ENCODE measurements at places on chromosomes 1 and 21.
A peak's percentile ranks its signal among the peaks of the same experiment; 100 is the strongest.

DNA sequence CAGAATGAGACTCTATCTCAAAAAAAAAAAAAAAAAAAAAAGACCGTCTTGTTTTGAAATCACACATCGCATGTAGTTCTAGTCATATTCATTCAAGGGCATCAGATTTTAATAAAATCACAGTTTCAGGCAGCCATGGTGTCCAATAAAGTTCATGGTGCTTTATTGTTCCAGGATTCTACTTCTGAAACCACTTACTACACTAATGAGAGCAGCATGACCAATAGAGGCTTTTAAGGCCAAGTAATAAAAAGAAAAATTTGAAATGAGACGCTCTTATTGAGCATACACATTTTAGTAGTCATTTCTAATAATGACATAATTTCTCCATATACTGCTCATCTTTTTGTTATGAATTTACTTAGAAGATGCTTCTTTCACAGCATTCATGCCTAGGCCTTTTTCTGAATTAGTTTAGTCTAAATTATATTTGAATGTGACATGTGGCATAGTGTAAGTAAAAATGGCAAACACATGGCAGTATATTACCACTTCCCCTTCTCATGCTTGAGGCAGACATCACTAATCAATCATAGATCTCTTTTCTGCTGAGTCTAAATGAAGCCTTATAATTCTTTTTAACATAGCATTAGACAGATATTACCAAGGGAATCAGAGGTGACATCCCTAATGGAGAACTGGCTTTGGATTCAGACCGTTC is 18.5 kb downstream of the NTMT2 start:
- no peak for DNase-seq

- peak; percentile 91 for DNase-seq
Measured at GRCh38 chr1:151992303-151993083, 1.2 kb downstream of the S100A10 start.

DNA sequence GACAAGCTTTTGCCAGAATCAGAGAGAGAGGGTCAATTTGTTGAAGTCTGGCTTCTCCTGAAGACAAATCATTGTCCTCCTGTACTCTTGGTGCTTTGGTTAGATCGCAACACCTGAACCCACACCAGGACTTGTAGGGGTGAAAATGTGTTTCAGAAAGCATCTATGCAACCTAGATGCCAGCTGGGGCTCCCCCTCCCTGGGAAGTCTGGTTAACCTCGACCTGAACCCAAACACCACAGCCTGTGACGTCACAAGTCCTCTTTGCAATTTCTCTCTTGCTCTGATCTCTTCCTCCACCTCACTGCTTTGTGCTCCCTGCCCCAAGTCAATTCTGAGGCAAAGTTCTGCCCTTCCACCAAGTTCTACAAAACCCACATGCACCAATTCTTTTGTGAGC is 42.8 kb upstream of the USP24 start:
- no peak for DNase-seq

DNA sequence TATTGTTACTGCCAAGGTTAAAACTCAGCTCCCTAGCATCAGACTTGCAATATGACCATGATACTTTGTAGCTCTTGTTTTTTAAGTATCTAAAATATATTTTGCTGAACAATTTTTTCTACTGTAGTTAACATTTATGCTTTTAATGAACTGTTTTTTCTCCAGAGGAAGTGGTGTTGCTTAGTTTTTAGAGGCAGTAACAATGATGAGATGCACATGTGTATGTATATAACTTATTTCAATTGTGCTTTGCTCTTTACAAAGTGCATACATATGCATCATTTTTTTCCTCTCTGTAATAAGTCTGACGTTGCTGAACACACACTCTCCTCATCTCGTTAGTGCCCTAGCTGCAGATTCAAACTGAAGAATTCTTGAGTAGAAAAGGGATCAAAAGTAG is 418.8 kb downstream of the ZP4 start:
- DNase-seq: no peak

DNA sequence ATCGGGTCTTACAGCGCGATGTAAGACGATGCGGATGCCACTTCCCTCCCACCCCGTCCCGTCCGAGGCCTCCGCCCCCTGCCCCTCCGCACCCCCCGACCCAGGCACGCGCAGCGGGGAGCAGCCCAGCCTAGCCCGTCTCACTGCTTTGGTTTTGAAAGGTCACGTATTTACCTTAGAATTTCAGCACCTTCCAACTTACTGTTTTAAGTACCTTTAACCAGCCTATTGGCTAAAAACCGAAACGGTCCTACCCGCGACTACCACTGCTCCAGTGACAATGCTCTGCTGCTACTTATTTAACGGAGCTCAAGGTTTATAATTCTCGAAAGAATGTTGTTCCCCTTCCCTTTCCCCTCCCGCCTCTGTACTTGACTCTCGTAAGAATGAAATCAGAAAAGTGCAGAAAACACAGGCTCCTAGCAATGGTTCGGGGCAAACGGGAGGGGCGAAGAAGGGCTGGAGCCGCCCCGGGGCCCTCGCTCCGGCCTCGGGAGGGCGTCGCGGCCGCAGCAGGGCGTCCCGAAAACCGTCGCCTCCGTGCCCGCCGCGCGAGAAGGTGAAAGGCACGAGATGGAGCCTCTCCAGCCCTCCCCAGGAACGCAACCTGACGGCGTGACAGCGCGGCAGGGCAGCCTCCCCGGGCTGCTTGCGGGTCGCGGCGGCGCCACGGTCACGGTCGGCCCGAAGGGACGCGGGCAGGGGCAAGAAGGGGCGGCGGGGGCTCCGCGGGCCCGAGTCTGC is 667 bp downstream of the TMEM50B start:
- DNase-seq: no peak

- no peak for DNase-seq
Measured at GRCh38 chr1:8078176-8078671, 52.1 kb upstream of the ERRFI1 start.

- DNase-seq: no peak
Measured at GRCh38 chr1:55893155-55893554, 678.0 kb upstream of the USP24 start.
